Activated naive CD4-positive, alpha-beta T cell treated with anti-CD3 and anti-CD28 coated beads, Interleukin-2, amount 50 U/mL, for 72 hours (primary cell): ENCODE measurements at places on chromosomes 4 and X. TPM values are rescaled to one million over a fixed set of nuclear protein-coding genes. Genes with fewer than 3 reads are reported as not detected.

The OTC gene
- total RNA-seq = not detected

The CCNA2 gene
- 105 TPM for total RNA-seq

The IL21 gene
- 16.6 TPM for total RNA-seq

GRCh38 chrX:130877892-130878341, 25.1 kb downstream of the ENOX2 start:
- DNase-seq = no peak

- no peak for DNase-seq
These were observed 54.9 kb downstream of the WDR19 start for GRCh38 chr4:39237179-39237578.

DNA sequence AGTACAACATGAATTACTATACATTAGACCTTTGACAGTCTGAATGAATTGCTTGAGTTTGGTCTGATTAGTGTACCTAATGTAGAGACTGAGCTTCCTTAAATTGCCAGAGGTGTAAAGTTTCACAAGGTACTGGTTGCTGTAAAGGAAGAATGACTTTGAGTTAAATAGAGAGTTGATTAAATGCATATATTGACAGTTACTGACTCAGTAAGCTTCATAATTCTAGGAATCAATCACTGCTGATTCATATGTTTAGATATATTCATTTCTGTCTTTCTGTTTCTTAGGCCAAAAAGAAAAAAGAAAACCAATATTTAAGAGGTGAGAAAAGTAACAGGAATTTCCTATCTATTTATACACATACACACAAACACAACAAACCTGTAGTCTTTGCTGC, 16.2 kb upstream of the ART3 start:
- no peak for DNase-seq

DNA sequence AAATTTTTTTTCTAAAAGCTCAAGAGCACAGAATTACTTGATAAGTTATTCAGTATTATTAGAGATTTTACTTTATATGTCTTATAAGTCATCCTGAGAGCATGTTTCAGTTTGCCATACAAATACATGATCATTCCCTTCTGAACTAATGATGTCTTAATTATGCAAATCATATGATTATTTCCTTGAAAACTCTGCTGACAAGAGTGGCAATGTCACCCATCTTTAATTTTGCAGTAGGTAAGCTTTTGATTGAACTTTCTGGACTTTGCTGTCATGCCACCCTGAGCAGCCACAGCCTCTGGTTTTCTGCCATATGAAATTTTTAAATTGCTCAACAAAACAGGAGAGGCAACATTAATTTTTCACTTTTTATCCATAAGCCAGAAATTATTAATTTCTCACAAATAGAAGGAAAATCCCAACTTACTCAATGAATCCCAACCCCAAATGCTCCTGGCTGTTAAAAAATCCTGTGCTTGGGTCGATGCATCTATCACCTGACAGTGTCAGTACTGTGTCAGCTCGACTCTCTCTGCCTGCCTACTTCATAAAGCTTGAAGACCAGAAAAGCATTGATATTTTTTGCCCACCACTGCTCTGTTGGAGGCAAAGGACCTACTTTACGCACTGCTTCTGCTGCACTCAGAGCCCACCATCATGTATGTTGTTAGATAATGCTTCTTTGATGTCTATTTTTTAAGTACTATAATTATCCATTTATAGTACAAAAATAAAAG, 11.6 kb upstream of the HADH start:
- no peak for DNase-seq

GRCh38 chr4:139214039-139214534, 37.1 kb upstream of the ELF2 start:
- no peak for DNase-seq

DNA sequence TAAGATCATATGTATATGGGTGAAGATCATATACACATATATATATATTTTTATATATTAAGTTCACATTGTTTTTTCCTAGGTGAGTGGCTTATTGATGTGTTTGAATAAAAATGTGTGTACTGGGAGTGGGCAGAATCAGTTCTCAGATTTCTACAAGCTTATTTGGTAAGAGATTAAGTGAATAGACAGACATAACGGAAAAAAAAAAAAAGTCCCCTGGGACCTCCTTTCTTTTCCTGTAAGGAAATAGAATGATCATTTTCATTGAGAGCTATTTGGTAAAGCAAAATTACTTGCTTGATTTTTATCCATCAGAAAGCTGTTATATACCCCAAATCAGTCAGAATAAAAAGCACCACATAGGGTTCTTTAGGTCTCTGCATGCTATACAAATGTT, 597.7 kb downstream of the PCDH18 start:
- DNase-seq = no peak

DNA sequence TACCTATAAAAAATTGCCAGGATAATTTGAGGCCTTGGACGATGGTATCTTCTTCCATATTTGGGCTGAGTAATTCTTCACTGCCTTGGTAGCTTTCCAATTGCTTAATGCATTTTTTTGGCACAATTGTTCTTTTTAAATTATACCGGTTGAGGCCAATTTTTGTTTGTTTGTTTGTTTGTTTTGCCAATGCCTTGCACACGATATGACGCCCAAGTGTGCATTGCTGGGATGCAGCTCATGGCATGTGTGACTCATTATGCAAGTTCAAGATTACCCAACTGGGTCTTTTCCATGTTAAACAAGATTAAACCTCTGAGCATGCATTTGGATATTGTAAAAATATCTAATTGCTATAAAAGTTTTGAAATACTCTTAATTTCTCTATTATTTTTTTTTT, 71.1 kb upstream of the KCNIP4 start:
- DNase-seq = no peak

- DNase-seq = no peak
These were observed 46.6 kb downstream of the MID1IP1 start for GRCh38 chrX:38847903-38848230.
